IPS DF 6.9 (cell line): ENCODE measurements at places on chromosomes 12 and 14.
A peak's percentile ranks its signal among the peaks of the same experiment; 100 is the strongest.

GRCh38 chr14:66965831-66966230 is 223.4 kb upstream of the GARIN2 start:
- no peak for DNase-seq

DNA sequence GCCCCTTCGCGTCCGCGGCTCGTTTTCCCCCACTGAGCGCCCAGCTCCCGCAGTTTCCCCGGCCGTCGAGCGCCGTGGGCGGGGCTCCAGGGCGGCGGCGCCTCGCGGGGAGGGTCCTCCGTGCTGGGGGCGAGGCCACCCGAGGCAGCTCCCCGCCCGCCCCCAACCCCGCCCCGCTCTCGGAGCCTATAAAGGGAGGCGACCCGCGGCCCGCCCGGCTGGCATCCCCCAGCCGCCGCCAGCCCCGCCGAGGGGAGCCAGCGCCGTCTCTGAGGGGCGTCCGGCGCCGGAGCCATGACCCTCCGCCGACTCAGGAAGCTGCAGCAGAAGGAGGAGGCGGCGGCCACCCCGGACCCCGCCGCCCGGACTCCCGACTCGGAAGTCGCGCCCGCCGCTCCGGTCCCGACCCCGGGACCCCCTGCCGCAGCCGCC is at the start of gene TAMALIN:
Gene TAMALIN (plus strand): TSS at position 221 of the 432 bp plus-strand sequence. CDS start 74 bp downstream, at position 295.
- no peak for DNase-seq

- no peak for DNase-seq
Measured at GRCh38 chr14:105049753-105050550, 15.3 kb downstream of the GPR132 start.

DNA sequence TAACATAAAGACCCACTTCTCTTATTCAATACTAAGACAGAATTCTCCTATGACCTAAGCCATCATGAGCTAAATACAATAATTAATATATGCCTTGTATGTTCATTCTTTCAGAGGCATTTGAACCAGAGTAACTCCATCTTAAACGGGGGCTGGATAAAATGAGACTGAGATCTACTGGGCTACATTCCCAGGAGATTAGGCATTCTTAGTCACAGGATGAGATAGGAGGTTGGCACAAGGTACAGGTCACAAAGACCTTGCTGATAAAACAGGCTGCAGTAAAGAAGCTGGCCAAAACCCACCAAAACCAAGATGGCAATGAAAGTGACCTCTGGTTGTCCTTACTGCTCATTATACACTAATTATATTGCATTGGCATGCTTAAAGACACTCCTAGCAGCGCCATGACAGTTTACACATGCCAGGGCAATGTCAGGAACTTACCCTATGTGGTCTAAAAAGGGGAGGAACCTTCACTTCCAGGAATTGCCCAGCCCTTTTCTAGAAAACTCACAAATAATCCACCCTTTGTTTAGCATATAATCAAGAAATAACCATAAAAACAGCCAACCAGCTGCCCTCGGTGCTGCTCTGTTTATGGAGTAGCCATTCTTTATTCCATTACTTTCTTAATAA is 260.7 kb downstream of the SSPN start:
- no peak for DNase-seq

DNA sequence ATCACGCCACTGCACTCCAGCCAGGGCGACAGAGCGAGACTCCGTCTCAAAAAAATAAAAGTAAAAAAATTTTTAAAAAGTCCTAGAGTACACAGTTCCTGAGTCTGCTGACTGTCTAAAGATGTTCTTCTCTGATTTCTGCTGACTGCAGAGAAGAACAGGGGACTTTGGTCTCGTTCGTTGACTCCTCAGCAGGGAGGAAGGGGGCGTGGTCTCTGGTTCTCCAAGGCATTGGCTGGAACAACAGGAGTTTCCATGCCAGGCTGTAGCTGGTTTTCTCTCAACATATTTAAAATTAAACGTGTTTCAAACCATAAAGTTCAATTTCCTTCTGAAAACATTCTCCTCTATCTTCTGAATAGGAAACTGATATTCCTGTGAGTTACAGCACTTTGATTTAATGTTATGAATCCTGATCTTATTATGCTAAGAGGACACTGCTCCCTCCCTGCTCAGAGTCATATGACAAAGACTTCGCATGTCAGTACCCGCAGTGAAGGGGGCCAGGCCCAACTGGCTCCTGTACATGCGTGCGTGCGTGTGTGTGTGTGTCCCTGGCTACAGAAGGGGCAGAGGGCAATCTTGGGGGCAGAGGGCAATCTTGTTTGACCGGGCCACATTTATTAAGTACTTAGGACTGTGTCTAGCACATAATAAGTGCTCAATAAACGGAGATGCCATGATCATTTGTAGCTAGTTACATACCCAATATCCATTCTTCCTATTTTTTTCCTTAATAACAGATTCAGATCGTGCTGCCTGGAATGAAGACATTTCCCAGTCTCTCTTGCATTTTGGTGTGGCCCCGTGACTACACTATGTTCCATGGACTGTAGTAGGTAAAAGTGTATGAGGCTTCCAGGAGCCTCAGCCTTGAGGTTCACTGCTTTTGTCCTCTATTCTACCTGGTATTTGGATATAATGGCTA is 16.5 kb upstream of the HNF1A start:
- DNase-seq: no peak

- no peak for DNase-seq
Measured at GRCh38 chr14:54338696-54339317, 58.0 kb upstream of the CDKN3 start.

- no peak for DNase-seq
Measured at GRCh38 chr14:36317650-36318049, 2.8 kb downstream of the MBIP start.

DNA sequence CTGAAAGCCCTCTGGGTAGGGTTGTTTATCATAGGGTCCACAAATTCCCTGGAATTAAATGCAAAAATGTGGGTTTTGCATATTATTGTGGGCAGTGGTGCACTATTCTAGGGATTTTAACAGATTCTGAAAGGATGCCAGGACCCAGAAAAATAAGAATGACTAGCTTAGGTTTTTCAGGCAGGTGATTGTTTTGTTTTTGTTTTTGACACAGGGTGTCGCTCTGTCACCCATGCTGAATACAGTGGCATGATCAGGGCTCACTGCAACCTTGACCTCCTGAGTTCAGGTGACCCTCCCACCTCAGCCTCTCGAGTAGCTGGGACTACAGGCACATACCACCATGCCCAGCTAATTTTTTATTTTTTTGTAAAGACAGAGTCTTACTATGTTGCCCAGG is 19.2 kb downstream of the GALNT6 start:
- no peak for DNase-seq

DNA sequence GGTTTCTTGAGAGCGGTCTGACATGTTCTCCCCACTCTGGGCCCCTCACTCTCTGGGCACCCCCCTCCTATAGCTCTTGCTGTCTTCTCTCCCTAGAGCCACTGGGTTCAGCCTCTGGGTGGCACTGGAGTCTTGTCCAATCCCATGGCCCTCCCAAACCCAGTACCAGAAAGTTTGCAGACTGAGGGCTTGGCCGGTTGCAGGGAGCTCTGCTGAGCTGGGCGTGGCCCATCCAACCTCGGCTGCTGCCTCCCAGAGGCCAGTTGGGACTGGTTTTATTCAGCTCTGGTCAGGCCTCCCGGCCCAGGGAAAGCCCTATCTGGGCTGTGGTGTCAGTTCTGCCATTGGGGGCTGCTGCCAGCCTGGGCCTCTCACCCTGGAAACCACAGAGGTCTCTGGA is 37.9 kb downstream of the ISCA2 start:
- DNase-seq: peak; percentile 33

GRCh38 chr12:26374934-26375680 is 179.7 kb downstream of the SSPN start:
- no peak for DNase-seq

DNA sequence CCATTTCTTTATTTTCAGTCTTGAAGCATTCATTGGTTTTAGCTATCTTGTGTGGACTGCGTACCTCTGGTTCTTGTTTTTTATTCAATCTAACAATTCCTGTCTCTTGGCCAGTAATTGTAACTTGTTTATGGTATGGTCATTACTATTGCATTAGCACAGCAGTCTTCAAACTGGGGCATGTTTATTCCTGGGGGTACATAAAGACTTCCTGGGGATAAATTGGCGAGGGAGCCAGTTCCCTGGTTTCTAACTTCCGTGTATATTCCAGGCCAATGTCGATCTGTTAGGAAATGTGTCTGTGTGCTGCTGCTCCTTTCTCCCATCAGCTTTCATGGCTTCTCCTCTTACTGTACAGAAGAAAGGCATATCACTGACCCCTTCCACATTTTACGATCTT is 13.7 kb upstream of the EVL start:
- no peak for DNase-seq

DNA sequence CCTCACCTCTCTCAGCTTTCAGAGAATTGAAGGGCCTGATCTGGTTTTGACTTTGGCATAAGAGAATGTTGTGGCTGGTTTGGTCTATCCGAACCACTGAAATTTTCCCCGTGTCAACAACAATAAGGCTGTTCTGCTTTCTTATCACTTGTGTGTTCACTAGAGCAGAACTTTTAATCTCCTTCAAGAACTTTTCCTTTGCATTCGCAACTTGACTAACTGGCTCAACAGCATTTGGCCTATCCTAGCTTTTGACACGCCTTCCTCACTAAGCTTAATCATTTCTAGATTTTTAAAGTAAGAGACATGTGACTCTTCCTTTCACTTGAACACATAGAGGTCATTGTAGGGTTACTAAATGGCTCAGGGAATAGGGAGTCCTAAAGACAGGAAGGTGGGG is 25.9 kb upstream of the EDDM3A start:
- DNase-seq: no peak

DNA sequence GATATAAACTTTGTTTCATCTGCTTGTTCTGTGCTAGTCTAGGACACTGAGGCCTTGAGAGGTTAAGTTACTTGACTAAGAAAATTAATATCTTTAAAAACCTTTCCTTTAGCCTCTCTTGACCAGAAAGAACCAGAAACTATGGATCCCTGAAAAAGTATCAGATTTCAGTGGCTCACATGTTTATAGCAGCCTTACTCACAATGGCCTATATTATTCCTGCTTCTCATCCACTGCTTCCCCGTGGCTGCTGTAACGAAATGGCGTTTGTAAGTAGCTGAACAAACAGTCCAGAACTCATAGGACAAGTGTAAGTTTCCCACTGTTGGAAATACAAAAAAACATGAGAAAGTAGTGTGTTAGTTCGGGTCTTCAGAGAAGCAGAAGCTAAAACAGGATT is 3.2 kb upstream of the PYGL start:
- DNase-seq: no peak

GRCh38 chr12:4763549-4763948 is 43.3 kb downstream of the GALNT8 start:
- DNase-seq: peak; percentile 92

DNA sequence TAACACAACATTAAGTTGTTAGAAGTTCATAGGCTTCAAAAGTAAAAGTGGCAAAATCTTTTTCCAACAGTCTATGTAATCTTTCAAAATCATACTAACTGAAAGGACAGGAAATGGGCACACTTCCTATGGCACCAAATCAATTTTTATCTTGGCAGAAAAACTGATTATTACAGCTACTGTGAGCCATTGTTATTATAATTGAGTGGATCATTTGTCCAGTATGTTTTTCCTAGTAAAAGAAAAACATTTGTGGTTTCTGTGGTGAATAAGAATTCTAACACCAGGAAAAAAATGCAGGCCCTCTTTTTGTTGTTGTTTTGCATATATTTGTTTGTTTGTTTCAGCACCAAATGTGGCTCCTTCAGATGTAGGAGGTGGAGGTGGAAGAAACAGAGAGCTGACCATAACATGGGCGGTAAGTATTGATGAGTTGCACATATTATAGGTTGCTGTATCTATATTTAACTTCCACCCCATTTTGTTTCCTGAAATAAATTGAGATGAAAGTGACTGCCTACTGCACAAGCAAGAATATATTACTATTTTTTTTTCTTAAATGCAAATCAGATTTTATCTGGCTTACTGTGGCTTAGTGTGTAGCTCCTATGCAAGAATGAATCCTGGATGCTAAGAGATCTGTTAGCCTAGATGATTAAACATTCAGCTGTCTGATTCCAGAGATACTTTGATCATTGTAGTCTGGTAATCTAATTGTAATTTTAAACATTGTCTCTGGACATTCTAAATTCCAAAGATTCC is 174.1 kb upstream of the PDZRN4 start:
- DNase-seq: no peak

DNA sequence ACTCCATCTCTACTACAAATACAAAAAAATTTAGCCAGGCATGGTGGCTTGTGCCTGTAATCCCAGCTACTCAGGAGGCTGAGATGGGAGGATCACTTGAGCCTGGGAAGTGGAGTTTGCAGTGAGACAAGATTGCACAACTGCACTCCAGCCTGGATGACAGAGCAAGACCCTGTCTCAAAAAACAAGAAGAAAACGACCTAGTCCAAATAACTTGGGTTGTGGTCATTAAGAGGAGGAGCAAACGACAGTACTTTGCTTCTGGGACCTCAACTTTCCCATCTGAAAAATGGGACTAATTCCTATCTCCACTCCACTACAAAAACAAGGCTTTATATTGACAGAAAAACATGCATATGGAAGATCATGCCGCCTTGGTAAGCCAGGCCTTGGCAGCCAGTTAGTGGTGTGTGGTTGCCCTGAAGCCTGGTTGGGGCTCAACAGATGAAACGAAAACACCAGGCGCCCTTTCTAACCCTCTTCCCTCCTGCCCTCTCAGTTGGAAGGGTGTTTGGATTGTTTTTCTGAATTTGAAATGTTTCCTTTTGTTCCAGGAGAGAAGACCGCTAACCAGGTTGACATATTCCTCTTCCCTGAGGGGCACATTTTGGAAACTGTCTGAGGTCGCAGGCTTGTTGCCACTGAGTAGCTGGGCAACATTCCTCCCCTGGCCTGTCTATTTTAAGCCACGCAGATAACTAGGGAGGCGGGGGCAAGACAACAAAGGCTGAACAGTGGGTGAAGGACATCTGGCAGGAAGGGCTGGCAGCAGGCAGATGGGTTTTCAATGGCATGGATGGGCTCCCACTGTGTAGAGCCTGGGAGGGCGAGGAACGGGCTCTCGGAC is 13.7 kb upstream of the VPS37B start:
- DNase-seq: no peak

DNA sequence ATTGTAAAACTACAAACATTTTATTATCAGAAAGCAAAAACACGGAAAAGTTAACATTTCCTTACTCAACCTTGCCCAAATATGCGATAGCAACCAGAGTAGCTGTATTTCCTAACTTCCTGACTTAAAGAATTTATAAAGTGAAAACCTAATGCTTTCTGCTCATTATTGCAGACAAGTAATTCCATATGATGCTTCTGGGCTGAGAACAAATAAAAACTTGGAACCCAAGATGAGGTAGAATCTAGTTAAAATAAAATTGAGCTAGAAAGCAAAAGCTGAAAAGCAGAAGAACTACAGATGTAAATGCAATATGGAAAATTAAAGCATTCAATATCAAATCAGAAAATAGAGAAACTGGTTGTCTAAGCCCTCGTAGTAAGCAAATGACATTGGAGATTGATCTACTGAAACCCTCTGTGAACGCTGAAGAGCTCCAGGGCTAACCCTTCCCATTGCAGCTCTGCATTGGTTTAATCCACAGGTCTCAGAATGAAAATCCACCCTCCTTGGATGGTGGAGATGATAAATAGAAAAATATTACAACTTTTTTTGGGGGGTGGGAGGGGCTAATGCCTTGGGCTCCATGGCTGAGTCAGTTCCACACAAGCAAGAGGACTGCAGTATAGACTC is 40.7 kb downstream of the CORO1C start:
- DNase-seq: no peak
